ENCODE measurements at places on chromosomes 5 and 9.

DNA sequence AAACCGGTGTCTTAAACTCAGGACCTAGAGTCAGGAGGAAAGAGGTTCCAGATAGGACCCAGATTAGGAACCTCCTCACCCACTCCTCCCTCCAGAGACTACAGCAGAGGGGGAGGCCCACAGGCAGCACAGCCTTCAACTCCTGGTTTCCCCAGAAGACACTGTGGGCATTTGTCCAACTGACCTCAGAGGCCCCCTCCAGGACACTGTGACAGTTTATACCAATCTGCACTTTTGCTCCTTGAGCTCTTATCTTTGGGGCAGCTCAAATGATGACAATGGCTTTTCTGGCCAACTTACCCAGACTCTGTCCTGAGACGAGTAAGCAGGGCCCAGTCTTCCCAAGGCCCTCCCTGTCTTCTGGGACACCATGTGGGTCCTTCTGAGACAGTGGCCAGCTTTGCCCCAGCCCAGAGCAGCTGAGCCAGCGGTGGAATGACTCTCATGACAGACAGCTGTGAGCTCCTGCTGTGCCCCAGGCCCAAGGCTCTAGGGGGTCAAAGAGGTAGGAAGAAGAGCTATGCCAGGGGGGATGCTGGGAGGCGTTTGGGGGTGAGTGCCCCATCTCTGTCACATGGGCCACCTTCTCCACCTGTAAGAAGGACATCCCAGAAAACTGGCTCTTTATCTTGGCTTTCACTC is 14.3 kb downstream of the OR2V2 start:
- no peak for DNase-seq

DNA sequence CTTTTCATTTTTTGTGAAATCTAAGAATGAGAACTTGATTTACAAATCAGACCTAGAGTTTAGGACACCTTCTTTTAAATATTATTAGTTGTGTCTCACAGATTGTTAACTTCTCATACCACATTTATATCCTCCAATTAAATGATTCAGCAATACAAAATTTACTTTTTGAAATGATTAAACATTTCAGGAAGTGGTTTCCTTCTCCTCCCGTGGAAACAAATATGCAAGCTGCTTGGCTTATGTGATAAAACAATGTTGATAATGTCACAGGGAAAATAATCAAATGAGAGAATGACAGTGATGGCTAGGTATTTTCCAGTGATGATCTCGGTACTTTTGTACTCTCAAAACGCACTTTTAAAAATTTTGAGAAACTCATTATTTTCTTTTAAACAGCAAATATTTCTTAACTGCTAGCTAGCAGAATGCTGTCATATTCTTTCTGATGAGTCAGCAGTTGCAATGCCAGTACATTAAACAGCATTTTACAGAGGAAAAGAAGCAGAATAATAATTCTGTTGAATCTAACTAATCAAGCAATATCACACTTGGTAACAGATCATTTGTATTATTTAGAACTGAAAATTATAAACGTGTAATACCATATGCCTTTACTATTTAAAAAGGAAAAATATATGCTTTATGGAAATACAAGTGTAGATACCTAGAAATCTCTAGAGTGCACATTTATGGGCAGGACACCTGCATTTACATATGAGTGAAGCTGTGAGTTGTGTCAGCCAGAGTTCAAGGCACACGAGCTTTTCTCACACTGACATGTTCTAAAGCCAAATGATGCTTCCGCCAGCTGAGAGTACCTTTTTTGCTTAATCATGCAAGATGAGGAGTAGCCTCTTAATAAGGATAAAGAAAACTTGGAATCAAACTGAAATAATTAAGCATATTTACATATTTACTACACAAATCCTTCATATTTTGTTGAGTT is 53.6 kb upstream of the CDH18 start:
- no peak for DNase-seq

GRCh38 chr9:93296889-93297480 is 113.0 kb downstream of the WNK2 start:
- DNase-seq, result no peak

DNA sequence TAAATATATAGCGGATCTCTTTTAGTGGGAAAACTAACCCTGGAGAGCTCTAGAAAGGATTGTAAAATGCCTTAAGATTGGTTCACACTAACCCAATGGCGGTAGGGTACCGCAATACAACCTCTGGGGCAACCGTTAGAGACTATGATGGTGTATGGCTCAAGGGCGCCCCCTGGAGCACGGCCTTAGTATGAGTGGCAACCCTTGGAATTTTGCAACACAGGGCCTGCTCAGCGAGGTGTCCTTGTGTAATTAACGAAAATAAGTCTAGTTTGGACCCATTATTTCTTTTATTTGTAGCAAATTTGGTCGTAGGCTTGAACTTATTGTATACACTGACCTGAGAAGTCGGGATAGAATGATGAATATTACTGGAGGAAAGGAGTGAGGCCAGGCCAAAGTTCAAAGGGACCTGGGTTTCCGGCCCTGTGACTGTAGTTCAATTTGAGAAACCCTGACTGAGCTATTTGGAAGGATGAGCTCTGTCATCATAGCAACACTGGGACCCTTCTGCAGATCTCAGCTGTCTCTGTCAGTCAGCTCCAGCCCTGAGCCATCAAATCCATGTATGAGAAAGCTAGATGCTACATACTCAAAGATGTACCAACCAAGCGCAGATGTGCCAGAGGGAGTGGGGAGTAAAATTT is 54.8 kb downstream of the CAMK4 start:
- DNase-seq, result no peak

DNA sequence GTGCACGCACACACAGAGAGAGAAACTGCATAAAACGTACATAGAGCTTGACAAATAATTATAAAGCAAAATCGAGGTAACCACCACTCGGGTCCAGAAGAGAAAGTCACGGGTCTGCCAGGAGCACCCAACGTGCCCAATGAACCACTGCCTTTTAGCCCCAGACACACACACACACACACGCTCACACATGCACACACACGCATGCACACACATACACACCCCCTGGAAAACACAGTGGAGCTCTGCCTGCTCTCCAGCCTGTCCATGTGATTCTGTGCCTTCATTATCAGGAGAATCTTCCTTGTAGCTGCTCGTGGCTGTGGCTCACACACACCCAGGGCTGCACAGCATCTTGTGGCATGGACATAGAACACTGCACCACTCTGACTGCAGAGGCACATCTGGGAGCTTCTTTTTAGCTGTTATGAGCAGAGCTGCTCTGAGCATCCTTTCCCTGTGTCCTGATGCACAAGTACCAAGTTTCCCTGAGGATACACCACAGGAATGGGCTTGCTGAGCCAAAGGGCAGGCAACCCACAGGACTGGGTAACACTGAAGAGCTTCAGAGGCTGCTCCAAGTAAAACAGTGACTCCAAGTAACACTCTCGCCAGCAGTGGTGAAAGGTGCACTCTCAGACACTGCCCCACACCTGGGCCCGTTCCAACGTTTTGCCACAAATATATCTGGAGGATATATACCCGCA is 58.9 kb downstream of the CAMSAP1 start:
- DNase-seq, result no peak

DNA sequence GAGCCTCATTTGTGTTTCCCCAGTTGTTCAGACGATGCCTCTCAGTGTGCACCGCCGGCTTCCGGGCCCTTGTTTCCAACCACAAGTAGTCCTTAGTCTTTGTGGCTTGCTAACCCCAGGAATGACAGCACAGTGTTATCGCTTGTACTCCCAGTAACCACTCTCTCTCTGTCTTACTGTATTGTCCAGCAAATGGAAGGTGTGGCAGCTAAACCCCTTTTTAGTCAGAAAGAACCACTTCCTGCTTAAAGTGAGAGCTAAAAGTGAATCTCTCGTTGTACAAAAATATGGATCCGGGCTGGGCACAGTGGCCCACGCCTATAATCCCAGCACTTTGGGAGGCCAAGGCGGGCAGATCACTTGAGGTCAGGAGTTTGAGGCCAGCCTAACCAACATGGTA is 61.3 kb downstream of the ENC1 start:
- no peak for DNase-seq

GRCh38 chr5:57277085-57277484 is 103.2 kb downstream of the GPBP1 start:
- peak; percentile 23 for DNase-seq

DNA sequence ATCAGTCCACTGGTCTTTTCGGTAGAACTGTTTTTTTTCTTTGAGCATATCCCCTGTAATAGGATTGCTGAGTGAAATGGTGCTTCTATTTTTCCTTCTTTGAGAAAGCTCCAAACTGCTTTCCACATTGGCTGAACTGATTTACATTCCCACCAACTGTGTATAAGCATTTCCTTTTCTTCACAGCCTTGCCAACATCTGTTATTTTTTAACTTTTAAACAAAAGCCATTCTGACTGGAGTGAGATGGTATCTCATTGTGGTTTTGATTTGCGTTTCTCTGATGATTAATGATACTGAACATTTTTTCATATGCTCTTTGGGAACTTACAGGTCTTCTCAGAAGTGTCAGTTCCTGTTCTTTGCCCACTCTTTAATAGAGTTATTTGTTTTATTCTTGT is 764.7 kb downstream of the MTRR start:
- peak; percentile 49 for DNase-seq

- DNase-seq, result no peak
Observed at GRCh38 chr5:10588109-10588775, 24.4 kb downstream of the ANKRD33B start.

DNA sequence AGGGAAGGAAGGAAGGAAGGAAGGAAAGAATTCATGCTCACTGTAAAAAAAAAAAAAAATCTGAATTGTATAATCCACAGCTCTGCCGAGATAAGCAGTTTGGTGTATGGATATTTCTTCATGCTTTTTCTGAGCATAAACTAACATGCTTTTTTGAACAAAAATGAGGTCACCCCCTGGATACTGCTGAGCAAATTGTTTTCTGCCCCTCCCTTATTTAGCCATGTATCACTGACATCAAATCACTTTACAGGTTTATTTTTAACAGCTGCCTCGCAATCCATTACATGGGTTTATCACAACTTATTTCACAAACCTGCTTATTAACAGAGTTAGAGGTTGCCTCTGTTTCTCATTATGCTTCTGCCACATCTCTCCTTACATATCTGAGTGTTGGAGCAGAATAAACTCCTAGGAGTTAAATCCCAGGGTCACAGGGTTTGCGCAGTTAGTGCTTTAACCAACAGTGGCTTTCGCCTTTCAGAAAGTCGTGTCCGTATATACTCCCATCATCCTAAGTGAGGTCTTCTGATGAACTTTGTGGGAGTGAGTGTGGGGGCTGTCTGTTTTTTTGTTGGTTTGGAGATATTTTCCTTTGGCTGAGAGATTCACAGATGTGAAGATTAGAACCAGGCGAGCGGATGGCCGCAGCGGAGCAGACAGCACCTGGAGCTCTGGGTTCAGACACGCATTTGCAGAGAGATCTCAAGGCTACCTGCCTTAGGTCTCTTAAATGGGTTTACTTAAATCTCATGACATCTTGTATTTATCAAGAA is 57.7 kb downstream of the AK8 start:
- DNase-seq, result no peak

DNA sequence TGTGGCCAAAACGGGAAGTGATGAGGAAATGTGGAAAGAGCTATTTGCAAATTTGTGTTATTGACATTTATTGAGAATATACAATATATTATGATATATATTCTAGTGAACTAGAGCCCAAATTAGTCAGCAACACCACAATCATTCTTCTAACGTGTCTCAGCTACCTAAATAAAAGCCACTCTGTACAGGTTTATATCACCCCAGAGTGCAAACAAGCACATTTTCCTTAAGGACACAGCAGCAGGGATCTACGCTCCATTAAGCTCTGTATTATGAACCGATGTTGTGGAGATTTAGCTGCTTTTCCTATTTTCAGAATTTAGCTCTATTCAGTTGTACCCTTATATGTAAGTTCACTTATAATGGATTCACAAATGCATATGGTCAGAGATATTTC is 77.9 kb downstream of the CDH18 start:
- no peak for DNase-seq

Measured in AG10803 (cell line).